ENCODE measurements at places on chromosomes 2 and 18.

- DNase-seq, result no peak
Measured at GRCh38 chr2:117323331-117323730, 491.2 kb upstream of the DDX18 start.

DNA sequence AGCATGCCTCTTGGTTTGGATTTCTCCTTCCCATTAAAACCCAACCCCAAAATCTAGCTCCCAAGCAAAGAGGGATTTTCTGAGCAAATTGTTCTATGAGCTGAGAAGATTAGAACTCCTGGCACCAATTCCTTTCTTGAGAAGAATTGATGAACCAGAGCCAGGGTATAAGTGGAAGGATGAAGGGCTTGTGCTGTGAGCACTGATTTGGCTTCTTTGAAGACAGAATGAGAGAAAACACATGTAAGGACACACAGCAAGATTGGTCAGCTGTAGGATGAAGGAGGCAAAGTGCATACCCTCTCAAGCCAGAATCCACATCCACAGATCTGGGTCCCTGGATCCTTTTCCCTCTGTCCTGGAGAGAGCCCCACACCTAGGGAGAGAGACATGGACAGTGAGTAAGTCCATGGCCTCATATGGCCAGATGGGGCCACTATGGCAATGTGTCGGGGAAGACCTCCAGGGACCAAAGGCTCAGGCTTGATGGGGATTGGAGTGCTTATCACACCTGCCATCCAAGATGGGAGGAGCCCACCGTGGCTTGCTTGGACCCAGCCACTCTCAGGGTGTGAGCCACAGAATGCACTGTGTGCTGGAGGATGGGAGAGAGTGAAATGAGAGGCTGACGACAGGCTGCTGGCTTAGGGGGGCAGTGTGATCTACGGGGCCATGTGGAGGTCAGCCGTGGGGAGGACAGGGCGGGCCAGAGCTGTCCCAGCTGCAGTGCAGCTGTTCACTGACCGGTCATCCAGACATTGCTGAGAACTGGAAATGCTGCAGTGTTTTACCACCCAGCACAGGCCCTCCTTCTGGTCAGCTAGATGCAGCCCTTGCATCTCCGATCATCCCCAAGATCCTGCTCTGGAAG lies 339.8 kb downstream of the CYP26B1 start:
- no peak for DNase-seq

DNA sequence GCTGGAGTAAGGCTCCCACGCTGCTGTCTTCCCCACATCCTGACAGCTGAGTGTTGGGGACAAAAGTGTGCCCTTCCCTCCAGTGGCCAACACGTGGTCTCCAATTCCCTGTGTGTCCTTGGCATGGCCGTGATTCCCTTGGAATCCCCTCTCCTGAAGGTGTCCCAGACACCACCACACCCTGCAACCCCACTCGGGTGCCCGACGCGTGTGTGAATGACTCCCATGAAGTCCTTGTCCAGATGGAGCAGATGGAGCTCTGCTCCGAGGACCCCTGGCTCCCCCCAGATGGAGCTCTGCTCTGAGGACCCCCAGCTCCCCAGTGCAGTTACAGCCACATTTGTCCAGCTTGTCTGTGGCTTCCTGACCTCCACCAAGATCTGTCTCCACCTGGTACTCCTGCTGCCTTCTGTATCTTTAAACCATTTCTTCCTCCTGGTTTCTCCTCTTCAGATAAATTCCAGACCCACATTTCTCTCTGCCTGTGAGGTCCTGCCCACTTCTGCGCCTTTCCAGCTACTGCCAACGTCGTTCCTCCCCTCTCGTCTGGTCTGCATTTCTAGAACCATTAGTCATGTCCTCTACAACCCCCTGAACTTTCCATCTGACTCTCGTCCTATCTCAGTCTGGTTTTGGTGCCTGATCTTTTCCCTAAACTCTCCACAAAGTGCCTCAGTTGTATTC lies 86.8 kb upstream of the PXDN start:
- no peak for DNase-seq

DNA sequence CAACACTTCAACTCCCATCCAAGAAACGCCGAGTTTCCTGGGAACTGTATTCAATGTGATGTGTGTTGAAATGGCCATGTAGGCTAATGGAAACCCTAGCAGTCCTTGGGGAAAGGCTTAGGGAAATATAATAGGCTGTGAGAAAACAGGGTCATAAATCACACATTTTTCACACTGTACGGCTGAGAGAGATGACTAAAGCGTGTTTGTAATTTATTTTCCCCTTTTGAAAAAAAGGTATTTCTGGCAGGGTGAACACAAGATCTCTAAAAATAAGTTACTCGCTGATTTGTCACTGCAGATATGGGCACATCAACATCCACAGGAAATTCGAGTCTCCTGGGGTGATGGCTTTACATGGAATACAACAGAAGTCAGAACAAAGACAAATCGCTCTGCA lies 109.6 kb upstream of the ST6GAL2 start:
- no peak for DNase-seq

- DNase-seq, result no peak
Measured at GRCh38 chr2:38997781-38998180, 108.1 kb downstream of the ARHGEF33 start.

DNA sequence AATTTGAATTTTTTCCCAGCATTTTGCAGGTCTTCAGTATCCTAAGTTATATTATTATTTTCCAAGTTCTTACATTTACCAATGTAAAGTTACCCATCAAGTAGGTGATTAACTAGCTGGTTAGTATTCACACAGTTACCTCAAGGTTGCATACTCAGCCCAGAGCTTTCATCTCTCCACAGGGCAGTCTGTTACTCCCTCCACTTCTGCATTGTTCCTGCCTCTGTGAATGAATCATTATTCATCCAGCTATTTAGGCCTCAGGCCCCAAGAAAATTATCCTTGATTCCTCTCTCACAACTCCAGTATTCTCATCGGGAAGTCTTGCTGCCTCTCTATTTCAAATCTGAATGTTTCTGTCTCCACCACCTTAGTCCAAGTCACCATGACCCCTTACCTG lies 92.2 kb downstream of the SMC6 start:
- no peak for DNase-seq

DNA sequence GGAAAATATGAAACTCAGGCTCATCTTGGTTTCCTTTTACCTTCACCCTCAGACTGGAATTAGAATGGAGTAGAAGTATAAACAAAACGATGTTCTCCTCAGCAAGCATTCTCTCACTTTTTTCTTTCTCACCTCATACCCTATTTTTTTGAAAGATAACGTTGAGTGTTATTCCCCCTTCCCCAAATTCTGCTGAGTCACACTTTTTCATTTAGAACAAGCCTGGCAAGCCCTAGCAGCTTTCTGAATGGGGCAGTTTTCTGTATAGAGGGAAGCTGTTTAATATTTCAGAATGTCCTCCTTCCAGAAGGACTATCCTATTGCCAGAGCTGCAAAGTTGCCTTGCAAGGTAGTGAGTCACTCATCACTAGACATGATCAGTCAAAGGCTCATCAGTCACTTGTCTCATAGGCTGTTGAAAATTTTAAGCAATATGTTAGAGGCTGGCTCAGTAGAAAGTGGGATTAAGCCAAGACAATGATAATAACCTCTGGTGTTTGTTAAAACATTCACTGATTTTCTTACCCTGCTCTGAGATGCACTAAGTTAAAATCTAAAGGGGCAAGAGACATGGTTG lies 416.1 kb downstream of the RNF144A start:
- no peak for DNase-seq

GRCh38 chr2:123502931-123503330 lies 522.2 kb upstream of the CNTNAP5 start:
- DNase-seq, result no peak

- peak; percentile 70 for DNase-seq
Measured at GRCh38 chr2:217785544-217786045, 217.2 kb downstream of the TNS1 start.

DNA sequence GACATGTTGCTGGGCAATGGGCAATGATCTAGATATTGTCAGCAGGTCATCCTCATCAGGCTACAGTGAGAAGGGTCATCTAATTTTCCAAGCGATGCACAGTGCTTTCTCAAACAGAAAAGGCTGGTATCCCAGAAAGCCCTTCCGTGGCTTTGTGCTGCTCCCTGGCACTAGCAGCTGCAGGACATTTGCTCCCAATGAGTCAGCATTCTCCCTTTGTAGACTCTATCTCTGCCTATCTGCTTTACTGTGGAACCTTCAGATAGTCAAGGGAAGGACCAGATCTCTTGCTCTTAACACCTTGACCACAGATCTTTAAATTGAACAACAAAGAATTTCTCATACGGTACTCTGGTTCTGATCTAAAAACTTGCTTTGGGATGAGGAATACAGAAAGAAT lies 101.4 kb downstream of the CDH2 start:
- no peak for DNase-seq

DNA sequence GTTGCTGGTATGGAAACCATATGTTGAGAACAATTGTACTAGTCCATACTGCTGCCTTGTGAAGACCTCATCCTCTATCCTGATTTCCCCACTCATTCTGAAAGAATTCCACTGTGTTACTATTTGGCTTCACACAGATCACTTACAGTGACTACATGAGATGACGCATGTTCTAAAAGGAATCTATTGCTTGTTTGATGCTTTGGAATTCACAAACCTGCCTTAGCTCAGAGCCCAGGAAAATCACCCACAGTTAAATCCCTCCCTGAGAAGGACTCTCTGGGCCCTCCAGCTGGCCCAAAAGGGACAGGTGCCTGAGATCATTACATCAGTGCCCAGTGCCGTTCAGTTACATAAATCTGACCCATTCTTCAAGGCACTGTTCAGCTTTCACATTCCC lies 45.3 kb downstream of the KLHL29 start:
- DNase-seq, result no peak

DNA sequence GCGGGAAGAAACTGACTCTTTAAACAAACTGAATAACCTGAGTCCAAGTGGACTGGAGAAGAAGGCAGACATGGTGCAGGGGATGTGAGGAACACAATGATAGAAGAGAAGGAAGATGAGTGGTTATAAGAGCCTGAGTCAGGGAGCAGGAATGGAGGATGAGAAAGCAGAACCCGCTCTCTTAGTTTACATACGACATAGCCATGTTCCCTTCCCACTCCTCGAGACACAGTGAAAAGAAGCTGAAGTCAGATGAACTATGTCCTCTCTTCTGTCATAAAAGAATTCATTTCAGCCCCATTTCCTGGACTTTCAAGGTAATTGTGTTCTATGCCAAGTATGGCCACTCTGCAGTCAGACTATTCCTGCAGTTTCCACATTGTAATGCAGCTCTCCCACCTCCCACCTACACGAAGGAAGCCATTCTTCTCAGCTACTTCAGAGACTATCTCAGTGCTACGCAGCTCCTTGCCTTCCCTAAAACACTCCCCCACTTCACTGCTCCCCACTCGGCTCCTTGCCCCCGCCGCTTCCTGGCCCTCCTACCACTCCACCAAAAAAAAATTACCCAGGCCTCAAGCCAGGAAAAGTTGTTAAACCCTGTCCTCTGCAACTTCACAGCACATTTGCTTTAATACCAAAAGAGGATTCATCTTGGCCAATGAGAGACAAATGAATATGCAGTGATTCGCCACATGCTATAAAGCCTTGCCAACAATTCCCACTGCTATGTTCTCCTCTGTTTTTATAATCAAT lies 323.4 kb upstream of the EPHA4 start:
- no peak for DNase-seq

DNA sequence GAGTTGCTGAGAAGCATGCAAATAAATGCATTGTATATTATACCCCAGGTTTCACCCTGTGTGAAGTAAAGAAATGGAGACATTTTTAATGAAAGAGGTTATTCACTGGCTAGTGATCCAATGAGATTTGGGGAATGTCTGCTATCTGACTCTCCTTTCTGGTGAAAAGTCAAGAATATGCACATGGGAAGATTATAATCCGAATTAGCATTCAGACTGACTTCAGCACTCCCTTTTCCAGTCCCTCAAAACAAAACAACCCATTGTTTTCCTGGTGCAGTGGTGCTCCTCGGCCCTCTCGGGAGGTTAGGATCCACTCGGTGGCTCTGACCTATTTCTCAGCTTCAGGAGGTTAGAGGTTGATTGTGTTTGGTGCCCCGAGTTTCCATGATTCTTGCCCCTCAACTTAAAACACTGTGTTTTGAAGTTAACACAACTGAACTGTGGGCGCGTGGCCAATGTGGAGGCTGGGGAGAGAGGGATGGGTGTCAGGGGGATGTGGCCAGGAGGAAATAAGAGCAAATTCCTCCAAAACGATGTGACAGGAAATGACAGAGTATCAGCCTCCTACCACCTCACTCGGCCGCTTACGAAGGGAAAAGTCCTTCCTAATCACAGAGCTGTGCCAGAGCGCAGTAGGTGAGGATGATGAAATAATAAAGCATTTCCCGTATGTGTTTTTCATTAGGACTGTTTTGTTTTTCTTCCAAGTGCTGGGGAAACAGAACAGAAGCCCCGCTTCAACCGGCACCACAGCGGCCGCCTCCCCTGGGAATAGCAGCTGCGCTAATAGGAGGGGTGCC lies 440.1 kb downstream of the MTX2 start:
- no peak for DNase-seq

GRCh38 chr2:84963692-84964405 lies 7.1 kb upstream of the KCMF1 start:
- no peak for DNase-seq

GRCh38 chr2:25664183-25664964 lies 9.0 kb downstream of the DTNB start:
- peak; percentile 23 for DNase-seq

GRCh38 chr2:206232287-206233035 lies 42.0 kb upstream of the ZDBF2 start:
- no peak for DNase-seq

- peak; percentile 68 for DNase-seq
Measured at GRCh38 chr2:26469092-26469710, 8.7 kb downstream of the OTOF start.

GRCh38 chr2:223856584-223856983 lies 19.2 kb upstream of the AP1S3 start:
- DNase-seq, result no peak

- DNase-seq, result peak; percentile 47
Measured at GRCh38 chr2:64453770-64454385, at the start of gene LGALSL. LGALSL (plus strand) TSS chr2:64454162; CDS start chr2:64454546, 384 bp downstream.

DNA sequence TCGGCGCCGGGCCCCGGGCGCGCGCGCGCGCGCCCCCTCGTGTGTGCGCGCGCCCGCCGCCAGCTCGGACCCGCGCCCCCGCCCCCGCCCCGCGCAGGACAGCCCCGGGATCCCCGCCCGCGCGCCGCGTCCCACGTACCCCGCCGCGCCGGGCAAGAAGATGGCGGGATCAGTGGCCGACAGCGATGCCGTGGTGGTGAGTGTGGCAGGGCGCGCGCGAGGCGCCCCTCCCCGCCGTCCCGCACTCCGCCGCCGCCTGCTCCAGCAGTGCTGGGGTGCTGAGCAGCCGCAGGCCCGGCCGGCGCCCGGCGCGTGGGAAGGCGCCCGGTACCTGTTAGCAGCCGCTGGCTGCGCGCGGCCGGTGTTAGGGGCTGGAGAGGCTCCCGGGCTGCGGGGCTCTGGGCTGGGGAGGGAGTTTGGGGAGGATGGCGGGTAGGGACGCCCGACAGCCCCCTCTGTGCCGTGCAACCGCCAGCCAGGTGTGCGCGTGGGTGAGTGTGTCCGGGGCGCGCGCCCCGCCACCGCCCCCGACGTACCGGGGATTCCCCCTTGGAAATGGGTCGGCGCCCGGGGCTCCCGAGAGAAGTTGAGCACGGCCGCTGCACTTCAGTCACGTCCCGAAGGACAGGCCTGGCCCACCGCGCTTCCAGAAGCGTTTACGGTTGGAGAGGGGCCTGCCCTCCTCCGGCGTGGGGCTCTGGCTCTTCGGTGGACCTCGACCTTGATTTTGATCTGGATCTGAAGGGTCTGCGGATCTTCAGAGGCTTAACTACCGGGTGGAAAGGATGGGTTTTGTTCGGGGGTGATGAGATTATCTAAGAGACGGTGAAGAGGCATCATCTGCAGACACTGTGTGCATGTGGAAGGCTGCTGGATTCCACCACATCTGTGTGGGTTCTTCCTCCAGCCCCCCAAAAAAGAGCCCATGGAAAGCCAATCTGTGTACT lies 697 bp downstream of the LGALSL start:
- DNase-seq, result no peak

Data from DND-41 (cell line).